B cell (primary cell): ENCODE measurements at places on chromosomes 2 and 18.

GRCh38 chr2:69798290-69798908 is 31.1 kb upstream of the GMCL1 start:
- no peak for DNase-seq

DNA sequence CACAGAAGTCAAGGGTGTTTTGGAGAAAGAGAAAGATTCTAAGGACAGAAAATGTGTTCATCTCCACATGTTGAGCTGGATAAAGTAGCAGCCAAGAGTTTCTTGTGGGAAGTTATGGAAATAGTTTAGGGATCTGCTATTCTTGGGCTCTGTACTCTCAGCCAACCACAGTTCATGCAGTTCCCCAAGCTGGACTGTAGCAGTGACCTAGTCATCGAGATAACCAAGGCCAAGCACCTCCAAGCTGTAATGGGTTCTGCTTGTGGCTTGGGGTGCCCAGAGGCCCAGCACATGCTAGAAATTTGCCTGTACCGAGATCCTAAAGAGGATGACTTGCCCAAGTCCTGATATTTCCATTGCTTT is 91.9 kb upstream of the RASGRP3 start:
- DNase-seq: no peak

- DNase-seq: peak; percentile 57
Measured at GRCh38 chr2:26605195-26605998, 35.8 kb downstream of the CIB4 start.

DNA sequence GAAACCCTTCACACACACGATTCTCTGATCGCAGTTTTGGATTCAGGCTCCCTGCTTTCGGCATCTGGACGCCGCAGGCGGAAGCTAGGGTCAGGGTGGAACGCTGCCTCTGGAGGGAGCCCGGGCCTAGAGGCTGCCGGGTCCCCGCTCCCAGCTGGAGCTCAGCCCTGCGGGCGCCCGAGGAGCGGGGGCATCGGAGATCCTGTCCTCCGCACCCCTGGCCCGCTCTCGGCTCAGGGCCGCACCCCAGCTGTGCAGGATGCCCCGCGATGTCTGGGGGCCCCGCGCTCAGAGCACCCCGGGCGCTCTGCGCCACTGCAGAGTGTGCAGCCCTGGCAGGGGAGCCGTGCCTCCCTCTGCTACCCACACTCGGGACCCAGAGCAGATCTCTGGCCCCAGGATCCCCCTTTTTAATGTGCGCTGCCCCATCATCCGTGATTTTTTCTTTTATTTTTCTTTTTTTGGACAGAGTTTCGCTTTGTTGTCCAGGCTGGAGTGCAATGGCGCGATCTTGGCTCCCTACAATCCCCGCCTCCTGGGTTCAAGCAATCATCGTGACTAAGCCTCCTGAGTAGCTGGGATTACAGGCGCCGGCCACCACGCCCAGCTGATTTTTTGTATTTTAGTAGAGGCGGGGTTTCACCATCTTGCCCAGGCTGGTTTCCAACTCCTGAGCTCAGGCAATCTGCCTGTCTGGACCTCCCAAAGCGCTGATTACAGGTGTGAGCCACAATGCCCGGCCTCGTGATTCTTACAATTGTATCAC is 54.8 kb upstream of the TUBA3E start:
- DNase-seq: no peak

- no peak for DNase-seq
Measured at GRCh38 chr2:173122936-173123335, 47.3 kb downstream of the MAP3K20 start.

DNA sequence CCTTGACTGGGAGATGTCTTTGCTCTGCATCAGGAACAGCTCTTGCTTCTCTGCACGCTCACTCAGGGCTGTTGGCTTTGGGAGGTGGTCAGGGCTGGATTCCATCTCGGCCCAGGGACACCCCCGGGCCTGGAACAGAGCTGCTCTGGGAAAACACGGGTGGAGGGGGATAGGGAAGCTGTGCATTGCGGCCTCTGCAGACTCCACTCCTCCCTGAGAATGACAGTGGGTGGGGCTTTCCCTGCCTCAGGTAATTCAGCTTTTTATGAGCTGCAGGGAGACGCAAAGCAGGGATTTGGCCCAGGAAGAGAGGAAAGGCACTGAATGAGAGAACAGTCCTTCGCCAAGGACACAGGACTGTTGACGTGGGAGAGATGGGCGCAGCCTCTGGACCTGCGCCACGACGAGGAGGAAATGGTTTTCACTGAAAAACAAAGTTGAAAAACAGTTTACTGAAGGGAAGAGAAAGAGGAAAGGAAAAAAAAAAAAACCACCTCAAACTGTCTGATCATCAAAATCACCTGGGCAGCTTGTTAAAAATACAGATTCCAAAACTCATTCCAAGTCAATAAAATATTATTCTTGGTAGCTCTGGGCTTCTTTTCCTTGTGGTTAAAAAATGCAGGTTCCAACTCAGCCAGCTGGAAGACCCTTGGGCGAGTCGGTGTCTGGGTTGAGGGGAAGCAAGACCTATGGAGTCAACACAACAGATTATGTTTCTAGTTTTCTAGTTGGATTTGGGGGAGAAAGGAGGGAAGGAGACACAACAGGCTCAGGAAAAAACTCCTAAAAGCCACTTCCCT is 194.0 kb downstream of the ZFP36L2 start:
- DNase-seq: no peak

DNA sequence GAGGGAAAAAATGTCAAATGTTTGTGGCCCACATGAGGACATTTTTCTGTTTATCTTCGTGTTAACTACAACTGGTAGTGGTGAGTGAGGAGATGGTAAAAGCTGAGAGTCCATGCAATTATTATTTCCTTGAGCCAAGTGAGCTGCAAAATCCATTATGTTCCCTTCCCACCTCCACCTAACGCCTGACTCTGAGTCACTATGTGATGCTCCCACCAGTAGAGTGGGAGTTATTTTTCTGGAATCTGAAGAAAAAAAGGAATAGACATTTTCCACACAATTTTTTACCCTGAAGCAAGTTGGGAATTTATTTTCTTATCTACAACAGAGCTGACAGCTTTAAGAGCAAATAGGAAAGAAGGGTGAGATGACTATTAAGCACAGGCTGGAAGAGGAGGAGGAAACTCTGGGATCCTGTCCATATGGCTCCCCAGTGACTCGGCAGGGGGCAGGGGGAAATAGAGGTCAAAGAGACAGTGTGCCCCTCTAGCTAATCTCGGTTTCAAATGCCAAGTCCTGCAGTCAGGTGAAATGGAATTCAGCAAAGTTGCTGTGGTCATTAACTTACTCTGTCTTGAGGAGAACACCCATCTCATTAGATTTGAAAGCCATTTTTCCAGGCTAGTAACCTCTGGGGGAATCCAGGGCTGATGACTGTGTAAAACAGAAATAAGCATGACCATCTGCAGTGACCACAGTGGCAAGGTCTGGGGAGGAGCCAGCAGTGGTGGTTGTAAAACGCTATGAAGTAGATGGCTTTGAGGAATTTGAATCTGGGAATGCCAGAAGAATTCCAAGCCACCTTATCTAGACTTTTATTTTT is 463.9 kb downstream of the STK39 start:
- DNase-seq: no peak

DNA sequence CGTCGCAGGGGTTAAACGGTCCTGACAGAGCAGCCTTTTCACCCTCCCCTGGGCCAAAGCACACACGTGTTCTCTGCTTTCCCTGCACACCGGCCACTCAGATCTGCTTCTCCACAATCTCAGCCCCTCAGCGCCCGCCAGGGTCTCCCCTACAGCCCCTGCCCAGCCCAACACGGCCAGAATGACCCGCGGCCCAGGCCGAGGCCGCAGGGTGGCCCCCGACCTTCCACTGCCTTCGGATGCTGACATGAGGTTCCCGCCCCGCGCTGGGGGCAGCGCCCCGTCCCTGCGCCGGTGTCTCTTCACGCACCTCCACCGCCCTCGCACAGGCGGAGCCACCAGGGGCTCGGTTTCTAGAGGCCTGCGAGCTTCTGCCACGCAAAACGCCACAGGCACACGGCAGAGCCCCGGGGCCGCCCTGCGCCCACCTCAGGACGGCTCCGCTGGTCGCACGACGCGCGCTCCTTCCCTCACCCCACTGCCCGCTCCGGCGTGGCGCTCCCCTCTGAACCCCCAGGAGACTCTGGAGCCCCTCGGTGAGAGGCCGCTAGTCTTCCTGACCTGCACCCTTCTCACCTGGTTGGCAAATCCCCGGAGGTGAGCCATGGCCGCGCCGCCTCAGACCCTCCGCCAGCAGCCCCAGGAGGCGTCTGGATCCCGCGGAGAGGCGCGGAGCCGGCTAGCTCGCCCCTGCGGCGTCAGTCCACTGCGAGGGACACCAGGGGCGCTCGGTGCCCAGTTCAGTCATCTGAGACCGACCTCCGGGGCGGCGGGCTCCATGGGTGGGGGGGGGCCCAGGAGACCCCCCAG is 749 bp downstream of the STK25 start:
- peak; percentile 62 for DNase-seq

DNA sequence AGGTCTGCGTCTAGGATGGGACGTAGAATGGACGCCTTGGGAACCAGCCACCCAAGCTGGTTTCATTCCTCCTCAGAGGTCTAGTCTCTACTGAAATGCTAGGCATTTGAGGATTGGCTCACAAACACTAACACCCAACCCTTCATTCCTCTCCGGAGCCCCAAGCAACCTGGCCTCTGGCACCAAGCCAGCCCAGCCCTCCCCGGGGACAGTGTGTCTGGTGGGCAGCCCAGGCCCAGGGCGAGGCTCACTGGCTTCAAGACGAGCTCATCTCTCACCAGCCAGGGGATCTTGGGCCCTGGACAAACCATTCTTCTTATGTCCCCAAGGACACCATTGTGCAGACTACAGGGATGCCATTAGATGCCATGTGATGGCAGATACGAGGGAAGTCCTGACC is 182.5 kb downstream of the CTIF start:
- DNase-seq: no peak

- DNase-seq: no peak
Measured at GRCh38 chr2:105272176-105272575, 30.6 kb downstream of the GPR45 start.

- no peak for DNase-seq
Measured at GRCh38 chr2:138615257-138615656, 113.7 kb downstream of the SPOPL start.

DNA sequence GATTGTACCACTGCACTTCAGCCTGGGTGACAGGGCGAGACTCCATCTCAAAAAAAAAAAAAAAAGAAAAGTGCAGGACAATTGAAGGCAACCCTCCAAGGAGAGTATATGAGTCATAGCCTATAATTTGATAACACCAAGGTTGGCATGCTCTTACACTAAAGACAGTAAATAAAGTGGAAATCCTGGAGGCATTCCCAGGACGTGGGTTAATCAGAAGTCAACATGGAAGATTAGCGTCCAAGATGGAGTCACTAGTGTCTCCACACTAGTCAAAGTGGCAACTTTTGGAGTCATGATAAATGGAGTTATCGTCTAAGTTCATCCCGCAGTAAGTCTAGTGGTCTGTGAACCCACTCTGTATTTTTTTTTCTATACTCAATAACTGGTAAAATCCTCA is 21.2 kb upstream of the UGGT1 start:
- no peak for DNase-seq

DNA sequence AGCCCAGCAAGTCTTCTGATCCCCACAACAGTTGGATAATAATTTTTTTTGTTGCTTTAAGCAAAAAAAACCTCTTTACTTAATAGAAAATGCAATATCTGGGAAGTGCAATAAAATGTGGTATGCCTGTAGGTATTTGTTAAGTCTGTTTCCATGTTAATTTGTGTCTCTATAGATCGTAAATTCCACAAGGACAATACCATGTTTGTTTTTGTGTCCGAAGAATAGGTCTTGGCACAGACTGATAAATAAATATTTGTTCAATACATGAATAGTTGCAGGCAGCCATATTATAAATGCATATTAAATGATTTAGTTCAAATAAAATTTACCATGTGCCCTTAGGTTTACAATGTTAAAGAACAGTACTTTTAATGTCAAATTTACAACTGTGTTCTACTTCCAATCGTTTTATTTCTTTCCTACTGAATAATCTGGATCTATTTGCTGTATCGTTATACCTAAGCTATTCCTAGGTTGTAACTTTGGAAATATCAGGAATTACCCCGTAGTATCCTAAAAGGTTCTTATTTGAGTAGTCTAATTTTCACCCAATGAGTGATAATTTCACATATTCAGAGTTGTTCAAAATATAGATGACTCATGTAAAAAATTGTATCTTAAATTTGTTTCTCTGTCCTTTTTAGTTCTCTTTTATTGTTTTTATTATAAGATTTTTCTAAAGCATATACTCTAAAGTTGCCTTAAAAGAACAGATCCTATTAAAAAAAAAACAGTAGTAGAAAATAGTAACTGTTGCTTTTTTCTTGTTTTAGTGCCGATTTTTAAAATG is 151.8 kb downstream of the EHBP1 start:
- no peak for DNase-seq

DNA sequence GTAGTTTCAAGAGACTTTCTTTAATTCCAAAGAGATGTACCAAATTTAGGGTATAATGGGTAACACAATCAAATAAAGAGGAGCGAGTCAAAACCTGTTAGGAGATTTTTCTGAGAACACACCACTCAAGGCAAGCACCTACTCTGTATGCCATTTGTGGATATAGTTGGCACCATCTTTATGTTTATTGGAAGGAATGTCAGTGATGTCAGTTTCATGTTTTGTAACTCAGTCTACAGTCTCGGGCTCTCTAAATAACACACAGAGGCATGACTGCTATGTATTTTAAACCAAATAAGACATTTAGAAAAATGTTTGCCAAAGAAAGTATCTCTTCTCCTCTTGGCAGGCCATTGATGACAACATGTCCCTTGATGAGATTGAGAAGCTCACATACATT is 59.7 kb downstream of the CPS1 start:
- DNase-seq: no peak

GRCh38 chr2:23495661-23496114 is 110.7 kb downstream of the KLHL29 start:
- DNase-seq: no peak

DNA sequence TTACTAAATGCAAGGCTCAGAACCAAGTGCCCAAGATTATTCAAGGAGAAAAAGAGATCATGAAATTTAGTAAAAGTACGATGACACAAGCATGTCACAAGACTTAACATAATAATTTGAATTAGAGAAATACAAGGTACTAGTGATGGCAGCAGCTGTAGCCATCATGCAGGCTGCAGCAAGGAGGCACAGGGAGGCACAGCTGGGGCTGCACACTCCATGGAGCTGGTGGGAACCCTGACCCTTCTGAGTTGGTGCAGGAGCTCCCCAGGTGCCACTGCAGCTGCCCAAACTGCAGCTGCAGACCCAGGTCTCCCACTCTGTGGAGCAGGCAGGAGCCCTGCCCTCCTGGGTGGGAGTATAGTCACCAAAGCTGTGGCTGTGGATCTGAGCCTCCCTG is 46.0 kb downstream of the COL3A1 start:
- DNase-seq: no peak

DNA sequence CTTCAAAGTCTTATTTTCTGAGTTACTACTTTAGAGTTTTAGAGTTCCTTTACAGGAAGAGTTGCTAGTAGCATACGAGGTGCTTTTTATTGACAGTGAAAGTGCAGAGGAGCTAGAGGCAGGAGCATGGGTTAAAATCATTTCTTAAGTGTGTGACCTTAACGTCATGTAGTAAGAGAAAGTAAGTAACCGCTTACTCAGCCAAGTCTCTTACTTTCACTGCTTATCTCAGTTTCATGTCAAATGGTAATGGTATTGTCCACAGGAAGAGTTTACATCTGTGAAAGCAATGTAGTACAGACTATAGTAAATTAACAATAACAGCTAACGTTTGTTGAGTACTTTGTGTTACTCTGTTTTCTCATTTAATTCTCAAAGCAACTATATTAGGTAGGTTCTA is 12.6 kb downstream of the NDUFAF7 start:
- DNase-seq: no peak

- DNase-seq: no peak
Measured at GRCh38 chr2:20456636-20457426, 10.0 kb downstream of the RHOB start.
